Thyroid gland (tissue), 4 donors: ENCODE measurements at places on chromosomes 2 and 18. TPM values are rescaled to one million over a fixed set of nuclear protein-coding genes. Genes with fewer than 3 reads are reported as not detected.

DNA sequence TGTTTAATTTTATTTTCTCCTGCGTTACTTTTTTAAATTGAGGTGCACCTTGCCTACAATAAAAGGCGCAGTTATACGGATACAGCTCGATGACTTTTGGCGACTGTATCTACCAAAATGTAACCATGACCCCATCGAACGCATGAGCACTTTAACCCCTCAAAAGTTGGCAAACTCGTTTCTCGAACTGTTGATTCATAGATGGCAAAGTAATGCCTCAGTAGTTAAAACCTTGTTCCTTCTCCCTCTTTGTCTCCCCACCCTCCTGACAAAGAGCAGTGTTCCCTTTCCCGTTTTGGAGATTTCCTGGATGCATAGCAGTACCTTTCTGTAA, 577 bp downstream of the MOGAT1 start:
- no peak for DNase-seq

Gene FTCDNL1
- 9.7 TPM for total RNA-seq

Gene GNLY
- total RNA-seq = 0.22 TPM

DNA sequence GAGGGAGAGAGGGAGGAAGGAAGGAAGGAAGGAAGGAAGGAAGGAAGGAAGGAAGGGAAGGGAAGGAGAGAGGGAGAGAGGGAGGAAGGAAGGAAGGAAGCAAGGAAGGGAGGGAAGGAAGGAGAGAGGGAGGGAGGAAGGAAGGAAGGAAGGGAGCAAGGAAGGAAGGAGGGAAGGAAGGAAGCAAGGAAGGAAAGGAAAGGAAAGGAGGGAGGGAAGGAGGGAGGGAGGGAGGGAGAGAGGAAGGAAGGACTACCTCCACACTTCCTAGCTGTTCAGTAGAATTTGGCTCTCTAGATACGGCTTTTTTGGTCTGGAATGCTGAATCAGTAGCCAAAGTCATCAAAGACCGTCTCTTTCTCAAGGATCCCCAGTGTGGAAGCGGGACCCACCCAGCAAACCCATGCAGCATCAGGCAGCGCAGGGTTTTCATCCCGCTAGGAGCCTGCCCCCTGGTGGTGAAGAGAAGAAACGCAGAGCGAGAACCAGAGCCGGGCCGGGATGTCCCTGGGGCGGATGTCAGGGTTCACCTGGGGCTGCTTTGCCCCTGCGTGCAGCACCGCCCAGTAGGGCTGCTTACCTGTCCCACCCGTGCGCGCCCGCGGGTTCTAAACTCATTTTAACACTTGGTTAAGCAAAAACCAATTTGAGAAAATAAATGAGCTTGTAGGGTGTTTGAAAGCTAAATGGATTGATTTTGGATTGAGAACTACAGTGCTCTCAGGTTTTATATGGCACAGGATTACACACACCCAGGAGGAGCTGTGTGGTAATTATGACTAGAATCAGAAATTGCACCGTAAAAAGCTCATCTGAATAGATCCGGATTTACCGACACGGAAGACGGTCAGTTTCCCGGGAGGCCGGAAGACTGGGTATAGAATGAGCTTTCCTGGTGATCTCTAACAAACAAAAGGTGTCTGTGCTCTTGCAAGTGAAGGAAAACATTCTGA, 48.1 kb upstream of the ARL4C start:
- peak; percentile 60 for DNase-seq

Gene SLC19A3
- 0.89 TPM for total RNA-seq

Gene RESP18
- not detected for total RNA-seq

GRCh38 chr18:46224181-46224775, 120.1 kb downstream of the HAUS1 start:
- no peak for DNase-seq

Gene PPP4R3B
- 79.5 TPM for total RNA-seq

Gene TRIB2
- total RNA-seq = 59.8 TPM

Gene NGEF
- 0.11 TPM for total RNA-seq

GRCh38 chr18:57234346-57234745, 87.5 kb downstream of the BOD1L2 start:
- DNase-seq = no peak

- DNase-seq = no peak
Measured at GRCh38 chr2:60453301-60453700, 100.2 kb downstream of the BCL11A start.

- DNase-seq = no peak
Measured at GRCh38 chr18:74861154-74861553, 263.5 kb downstream of the ZNF407 start.

Gene RAB6C
- not detected for total RNA-seq

- no peak for DNase-seq
Measured at GRCh38 chr18:12564378-12564777, 93.5 kb downstream of the SPIRE1 start.

DNA sequence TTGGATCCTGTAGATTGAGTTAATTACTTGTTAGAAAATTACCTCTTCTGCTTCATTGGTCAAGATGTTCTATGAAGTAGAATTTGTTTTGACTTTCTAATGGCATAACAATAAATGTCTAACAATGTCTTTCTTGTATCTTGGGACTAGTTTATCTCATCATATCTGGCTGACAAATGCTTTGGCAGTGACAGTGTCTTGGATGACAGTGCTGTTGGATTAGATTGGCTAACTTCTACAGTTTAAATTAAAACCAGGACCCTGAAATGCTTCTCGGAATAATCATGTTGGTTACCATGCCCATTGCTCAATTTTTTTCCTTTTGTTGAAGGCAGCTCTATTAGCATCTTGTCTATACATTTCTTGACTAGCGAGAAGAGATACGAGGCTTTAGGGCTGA, 176.9 kb downstream of the PARD3B start:
- DNase-seq = no peak

DNA sequence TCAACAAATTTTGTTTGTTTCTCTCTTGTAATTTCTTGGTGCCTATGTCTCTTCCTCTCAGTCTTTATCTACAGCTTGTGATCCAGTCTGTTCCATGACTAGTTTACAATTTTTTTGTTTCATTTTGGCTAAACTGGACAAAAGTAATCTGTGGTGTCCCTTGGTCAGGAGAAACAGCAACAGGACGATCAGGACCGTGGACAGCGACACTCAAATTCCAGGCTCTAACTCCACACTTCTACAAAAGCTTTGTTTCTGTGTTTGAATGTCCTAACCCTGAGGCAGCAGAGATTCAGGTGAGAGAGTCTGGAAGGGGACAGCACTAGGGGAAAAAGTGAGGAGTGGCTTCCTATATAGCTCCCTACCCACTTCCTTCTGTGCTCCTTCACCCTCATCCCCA, 593.3 kb upstream of the FANCL start:
- DNase-seq = peak; percentile 54

- no peak for DNase-seq
Measured at GRCh38 chr18:3689091-3689490, 239.1 kb downstream of the TGIF1 start.

Gene PLEK
- 12.0 TPM for total RNA-seq

Gene ERICH2
- total RNA-seq = not detected

Gene NT5C1B
- not detected for total RNA-seq

Gene IL1R2
- total RNA-seq = 6.1 TPM

- DNase-seq = no peak
Measured at GRCh38 chr2:217553202-217553601, 449.6 kb downstream of the TNS1 start.

Gene AGXT
- total RNA-seq = not detected

DNA sequence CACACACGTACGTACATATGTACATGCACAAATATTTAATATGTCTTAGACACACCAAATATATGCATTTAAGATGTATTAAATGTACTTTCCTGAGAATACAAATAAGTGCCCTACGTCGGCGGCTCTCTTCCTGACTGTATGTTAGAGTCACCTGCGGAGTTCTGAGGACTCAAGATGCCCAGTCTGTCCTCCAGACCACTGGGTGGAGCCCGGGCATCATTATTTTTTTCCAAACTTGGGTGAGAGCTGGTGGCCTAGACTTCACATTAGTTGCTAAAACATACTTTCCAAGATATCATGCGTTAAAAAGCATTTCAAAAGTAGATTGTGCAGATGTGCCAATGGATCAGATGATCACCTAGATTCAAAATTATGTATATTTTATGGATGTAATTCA, 2.9 kb downstream of the IL18R1 start:
- DNase-seq = no peak

Gene MDH1B
- 15.5 TPM for total RNA-seq

Gene CNDP1
- total RNA-seq = 1.0 TPM

Gene PDIA6
- total RNA-seq = 227 TPM

Gene CD8B
- total RNA-seq = not detected

GRCh38 chr2:238315031-238315595, 5.2 kb upstream of the TRAF3IP1 start:
- no peak for DNase-seq

GRCh38 chr18:62614494-62614893, 91.7 kb downstream of the ZCCHC2 start:
- no peak for DNase-seq

Gene REV1
- total RNA-seq = 68.3 TPM

DNA sequence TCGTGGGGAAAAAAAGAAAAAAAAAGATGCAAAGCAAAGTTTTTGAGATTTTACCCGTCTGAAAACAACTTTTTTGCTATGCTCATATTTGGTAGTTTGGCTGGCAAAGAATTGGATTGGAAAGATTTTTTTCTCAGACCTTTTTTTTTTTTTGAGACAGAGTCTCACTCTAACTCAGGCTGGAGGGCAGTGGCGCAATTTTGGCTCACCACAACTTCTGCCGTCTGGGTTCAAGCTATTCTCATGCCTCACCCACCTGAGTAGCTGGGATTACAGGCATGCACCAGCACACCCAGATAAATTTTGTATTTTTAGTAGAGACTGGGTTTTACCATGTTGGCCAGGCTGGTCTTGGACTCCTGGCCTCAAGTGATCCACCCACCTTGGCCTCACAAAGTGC, 56.3 kb upstream of the TANC1 start:
- DNase-seq = no peak

Gene INPP1
- 45.3 TPM for total RNA-seq

Gene VAPA
- total RNA-seq = 261 TPM

- no peak for DNase-seq
Measured at GRCh38 chr18:74544898-74545297, 10.6 kb downstream of the CNDP1 start.

Gene MBOAT2
- 20.6 TPM for total RNA-seq

Gene CXCR1
- total RNA-seq = 0.50 TPM

DNA sequence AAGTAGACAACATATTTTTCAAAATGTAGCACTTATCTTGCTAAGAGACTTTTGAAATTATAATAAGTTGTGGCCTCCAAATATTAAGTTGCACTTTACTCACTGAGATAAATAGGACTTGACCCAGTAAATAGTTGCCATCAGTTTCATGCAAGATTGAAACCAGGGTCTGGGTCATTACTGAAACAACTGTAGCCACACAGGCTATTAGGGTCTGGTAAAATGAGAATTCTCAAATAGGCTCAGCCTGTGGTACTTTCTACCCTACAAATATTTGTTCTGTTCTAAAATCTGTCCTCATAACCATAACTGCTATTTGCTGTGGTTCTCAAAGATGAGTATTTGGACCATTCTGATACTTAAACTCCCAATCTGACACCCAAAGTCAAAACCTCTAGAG, 115.4 kb upstream of the STK17B start:
- DNase-seq = no peak

- no peak for DNase-seq
Measured at GRCh38 chr2:216539120-216539519, 40.5 kb downstream of the RPL37A start.

GRCh38 chr2:236752096-236752495, 182.5 kb downstream of the ACKR3 start:
- peak; percentile 38 for DNase-seq

Gene TTN
- 6.3 TPM for total RNA-seq

Gene RGPD3
- 1.2 TPM for total RNA-seq

Gene TUBA4B
- not detected for total RNA-seq
